ENCODE measurements at places on chromosomes 1 and 21.

DNA sequence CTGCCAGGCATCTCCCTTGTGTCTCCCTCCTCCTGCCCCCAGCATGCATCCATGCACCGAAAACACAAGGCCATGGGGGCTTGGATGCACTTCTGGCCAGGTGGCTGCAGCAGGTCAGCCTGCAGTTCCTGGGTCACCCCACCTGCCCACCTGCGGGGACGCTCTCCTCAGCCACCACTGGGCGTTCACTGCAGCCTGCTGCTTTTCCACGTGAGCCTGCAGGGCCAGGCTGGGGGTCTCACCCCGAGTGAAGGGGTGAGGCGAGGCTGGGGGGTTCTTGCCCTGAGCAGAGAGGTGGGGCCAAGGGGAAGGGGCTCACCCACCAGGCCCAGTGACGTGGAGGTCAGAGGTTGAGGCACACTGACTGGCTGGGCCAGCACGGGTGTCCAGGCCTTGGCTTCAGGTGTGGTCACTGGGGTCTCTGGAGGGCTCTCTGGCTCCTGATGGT lies 64.6 kb downstream of the WNT9A start:
- DNase-seq = peak; percentile 10

GRCh38 chr1:197144570-197145325 lies 1.7 kb downstream of the ASPM start:
- no peak for DNase-seq

GRCh38 chr1:214019499-214019898 lies 31.7 kb downstream of the PROX1 start:
- no peak for DNase-seq

- no peak for DNase-seq
These were observed 372.1 kb upstream of the VAMP3 start for GRCh38 chr1:7398982-7399381.

DNA sequence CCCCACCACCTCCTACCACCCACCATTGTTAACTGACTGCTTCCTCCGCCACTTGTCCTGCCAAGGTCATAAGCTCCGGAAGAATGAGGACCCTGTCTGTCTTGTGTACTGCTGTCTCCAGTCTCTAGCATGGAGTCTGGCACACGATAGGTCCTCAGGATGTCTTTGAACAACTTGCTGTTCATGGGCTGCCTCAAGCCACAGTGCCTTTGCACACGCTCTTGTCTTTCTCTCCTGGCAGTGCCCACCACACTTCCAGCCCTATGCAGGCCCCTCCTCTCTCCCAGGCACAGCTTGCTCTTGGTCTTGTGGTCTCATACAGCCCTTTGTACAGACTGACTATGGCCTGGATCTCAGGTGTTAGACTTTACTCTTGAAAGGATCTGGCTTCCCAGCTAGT lies 97.6 kb downstream of the ARHGEF10L start:
- DNase-seq = no peak

- no peak for DNase-seq
These were observed 7.6 kb upstream of the ATF3 start for GRCh38 chr1:212600980-212601379.

- no peak for DNase-seq
These were observed 7.0 kb upstream of the PCP4L1 start for GRCh38 chr1:161251579-161251978.

GRCh38 chr1:21301794-21302440 lies 11.7 kb upstream of the ECE1 start:
- DNase-seq = no peak

Measured in CD4-positive, alpha-beta T cell treated with Interleukin-15 for 1 hour (primary cell).